Endothelial cell of umbilical vein (primary cell): ENCODE measurements at places on chromosomes 7 and 10. TPM values are rescaled to one million over a fixed set of nuclear protein-coding genes. Genes with fewer than 3 reads are reported as not detected.

- DNase-seq: no peak
These were observed 265.2 kb upstream of the PHF14 start for GRCh38 chr7:10708447-10708846.

DNA sequence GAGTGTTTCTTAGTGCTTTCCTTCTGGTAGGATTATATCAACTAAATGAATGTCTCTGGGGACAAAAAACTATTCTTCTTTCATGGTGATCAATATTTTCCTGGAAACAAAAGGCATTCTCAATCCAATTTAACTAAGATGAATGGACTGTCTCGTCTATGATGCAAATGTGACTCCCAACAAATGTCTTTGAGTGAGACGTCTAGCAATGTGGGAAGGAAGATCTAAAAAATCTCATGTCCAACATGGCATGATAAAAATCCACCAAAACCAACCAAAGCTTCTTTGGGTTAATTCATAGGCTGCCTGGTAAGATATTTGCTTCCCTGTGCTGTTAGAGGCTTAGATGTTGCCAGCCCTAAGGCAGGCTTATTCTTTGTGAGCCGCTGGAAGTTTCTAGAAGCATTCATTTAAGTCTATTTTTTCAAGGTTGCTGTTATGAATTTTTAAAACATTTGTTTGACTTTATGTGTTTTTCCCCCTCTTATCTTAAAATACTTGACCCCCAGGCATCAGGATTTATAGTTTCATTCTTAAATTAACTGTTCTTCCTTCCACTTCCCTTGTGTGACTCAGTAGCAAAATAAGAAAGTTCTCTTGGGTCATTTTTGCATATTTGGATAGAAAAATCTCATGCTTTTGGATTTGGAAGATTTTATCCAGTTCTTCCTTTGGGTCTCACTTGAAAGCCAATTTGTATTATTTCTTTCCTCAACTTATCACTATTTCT is 156.3 kb downstream of the NRP1 start:
- peak; percentile 84 for DNase-seq

GRCh38 chr7:158847451-158847866 is 8.9 kb upstream of the DYNC2I1 start:
- no peak for DNase-seq

DNA sequence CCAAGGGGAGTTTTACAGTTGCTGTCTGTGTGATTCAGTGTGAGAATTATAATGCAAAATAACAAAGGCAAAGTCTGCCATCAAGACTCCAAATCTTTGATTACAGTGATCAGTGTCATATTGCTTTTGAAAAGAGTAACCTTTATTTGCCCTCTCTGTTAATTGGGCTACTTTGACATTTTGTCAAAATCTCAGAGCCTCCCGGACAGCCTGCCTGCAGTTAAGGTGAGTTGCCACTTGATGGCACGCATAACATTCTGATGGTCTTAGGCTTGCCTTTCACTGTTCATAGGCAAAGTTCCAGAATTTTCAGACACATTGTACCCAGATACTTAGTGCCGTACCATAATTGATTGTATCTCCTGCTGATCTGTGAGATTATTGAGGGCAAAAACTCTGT is 253.5 kb downstream of the ABCA13 start:
- DNase-seq: no peak

DNA sequence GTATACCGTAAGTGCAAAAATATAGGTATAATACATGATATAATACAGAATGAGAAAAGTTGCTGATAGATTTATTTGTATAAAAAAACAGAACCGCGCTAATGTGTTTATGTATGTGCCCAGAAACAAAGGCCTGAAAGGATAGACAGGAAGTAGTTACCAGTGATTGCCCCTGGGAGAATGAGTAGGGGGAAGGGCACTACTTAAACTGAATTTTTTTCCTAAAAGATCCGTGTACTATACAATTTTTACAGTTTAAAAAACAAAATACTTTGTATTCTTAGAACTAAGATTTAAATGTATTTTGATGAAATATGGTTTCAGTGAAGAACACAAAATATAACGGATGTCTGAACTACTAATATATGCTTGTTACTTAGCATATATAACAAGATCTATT is 2.9 kb downstream of the IPMK start:
- peak; percentile 51 for DNase-seq

- no peak for DNase-seq
These were observed 10.5 kb upstream of the LAMB4 start for GRCh38 chr7:108140671-108141070.

- peak; percentile 48 for DNase-seq
These were observed 441 bp downstream of the CCDC186 start for GRCh38 chr10:114173603-114173920.

DNA sequence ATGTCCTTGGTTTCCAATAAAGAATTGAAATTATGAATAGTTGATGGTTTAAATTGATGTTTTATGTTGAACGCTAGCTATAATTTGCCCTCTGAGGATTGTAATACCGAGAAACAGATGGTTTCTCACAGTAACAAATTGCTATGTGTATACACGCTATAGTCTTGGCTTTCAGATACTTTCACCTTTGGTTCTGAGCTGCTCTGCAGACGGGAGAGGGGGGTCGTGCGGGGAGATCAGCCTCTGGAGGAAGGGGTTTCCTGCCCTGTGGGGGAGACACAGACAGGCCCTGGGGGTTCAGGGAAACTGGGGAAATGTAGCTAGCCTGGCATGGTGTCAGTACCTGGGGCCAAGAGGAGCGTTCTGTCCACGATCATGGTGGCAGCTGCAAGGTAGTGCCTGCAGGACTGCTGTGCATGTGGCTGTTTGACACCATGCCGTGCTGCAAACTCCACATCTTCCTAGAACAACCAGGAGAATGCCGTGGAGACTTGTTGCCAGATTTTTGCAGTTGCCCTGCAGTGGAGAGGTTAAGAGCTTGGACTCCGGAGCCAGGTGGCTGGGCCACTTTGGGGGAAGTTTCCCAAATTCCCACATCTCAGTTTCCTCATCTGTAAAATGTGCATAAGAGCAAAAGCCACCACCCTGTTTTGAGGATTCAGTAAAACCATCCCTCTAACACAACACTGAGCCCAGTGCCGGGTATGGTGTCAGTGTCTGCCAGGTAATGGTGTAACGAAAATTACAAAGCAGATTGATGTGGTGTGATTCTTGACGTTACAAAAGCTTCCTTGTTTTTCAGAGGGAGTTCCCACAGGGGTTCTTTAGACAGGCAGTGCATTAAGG is 167.9 kb downstream of the CUX1 start:
- no peak for DNase-seq

The OR13A1 gene
- not detected in 2 replicates for total RNA-seq

The STRIP2 gene
- 8.8 and 10.0 TPM in 2 replicates for total RNA-seq

The LRRD1 gene
- 0.46 TPM in 1 of 2 replicates, not detected in the other for total RNA-seq
